GM20000 (cell line): ENCODE measurements at places on chromosomes 16 and 17.

- no peak for DNase-seq
These were observed 196.3 kb upstream of the CDH11 start for GRCh38 chr16:65318138-65318537.

DNA sequence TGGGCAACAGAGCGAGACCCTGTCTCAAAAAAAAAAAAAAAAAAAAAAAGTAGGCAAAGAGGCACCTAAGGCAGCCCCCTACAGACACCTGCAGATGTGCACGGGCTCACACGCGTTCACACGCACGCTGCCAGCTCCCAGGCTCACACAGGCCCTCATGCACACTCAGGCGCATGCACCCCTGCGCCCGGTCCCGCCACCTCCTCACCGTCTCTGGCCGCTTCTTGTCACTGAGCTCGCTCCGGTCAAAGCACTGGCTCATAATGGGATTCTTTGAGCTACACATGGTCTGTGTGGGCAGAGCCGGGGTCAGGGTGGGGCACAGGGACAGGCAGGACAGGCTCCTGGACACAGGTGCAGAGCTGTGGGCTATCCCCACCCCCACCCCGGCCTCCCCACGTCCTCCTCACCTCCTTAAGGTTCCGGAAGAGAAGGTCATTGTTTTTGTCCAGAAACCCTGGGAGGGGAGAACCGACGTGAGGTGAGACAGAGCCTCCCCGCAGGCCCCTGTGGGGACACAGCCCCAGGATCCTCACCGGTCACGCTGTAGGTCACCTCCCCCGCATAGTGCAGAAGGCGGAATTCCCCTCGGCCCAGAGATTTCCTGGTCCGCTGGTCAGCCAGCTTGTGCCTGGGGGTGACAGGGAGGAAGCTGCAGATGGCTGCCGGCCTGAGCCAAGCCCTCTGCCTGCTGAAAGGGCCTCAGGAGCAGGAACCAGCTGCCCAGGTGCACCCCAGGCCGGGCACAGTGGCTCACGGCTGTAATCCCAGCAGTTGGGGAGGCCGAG lies 17.9 kb downstream of the MYO1C start:
- peak; percentile 92 for DNase-seq

GRCh38 chr17:30232824-30233427 lies 2.6 kb downstream of the SLC6A4 start:
- DNase-seq, result no peak

DNA sequence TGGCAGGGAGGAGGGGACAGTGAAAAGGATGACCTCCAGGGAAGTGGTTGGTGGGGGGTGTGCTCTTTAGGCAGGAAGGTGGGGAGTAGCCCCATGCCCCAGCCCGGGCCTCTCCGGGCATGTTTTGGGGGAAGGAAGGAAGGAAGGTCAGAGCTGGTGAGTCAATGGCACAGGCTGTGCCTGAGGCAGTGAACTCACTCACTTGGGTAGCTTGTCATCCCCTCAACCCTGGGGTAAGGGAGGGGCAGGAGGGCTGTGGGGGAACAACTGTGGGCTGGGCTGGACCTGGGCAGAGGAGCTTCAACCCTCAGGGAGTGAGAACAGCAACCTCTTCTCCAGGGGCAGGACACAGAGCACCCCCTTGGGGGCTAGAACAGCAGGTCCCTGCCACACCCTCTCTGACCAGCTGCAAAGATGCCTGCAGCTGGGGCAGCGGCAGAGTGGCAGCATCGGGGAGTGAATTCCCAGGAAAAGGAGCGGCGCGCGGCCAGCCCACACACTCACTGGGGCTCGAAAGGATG lies 6.3 kb downstream of the CSF3 start:
- no peak for DNase-seq

DNA sequence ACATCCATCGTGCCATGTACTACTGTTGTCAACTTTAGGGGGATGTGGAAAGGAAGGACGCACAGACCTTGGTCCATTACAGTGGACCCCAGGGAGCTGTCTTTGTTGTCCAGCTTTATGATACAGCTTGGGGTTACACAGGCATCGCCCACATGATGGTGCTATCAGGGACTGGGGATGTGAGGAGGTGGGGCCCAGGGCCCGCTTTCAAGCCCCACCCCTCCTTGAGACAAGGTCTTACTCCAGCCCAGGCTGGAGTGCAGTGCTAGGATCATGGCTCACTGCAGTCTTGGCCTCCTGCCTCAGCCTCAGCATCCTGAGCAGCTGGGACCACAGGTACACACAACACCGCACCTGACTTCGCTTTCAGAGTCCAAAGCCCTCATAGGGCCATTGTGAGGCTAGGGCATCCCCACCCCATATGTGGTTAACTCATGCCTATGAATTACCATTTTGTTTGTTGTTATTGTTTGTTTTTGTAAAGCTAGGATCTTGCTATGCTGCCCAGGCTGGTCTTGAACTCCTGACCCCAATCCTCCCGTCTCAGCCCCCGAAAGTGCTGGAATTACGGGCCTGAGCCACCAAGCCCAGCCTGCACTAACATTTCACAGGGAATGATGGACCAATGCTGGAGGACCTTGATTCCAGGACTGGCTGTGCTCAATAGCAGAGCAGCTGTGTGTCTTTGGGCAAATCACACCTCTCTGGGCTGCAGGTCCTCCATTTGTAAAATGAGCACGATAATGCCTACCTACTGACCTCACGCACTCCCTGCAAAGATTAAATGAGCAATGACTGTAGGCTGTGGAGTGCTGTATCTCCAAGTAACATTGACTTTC lies 17.2 kb downstream of the ST3GAL2 start:
- no peak for DNase-seq

DNA sequence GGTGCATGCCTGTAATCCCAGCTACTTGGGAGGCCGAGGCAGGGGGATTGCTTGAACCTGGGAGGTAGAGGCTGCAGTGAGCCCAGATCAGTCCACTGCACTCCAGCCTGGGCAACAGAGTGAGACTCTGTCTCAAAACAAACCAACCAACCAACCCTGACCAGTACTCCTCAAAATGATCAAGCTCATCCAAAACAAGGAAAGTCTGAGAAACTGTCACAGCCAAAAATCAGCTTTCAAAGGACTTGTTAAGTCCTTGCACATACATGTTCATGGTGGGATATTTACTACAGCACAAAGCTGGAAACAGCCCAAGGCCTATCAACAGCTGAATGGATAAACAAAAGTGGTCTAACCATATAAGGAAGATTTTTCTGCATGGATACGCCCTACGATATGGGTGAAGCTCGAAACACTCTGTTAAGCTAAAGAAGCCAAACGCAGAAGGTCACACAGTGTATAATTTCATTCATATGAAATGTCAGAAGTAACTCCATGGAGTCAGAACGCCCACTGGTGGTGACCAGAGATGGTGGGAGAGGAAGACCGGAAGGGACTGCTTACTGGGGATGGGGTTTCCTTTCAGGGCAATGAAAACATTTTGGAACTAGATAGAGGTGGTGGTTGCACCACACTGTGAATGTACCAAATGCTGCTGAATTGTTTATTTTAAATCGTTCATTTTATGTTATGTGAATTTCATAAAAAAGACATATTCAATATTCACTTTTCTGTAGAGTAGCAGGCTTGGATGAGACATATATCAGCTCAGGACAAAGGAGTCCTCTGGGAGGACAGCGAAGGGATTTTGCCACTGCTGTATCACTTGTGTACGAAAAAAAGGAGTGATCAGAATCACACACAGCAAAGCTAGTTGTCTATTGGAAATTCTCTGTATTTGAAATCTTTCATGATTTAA lies 17.7 kb downstream of the CCL17 start:
- no peak for DNase-seq

GRCh38 chr17:33013596-33014375 lies 22.1 kb downstream of the SPACA3 start:
- DNase-seq, result no peak

GRCh38 chr16:21625026-21625425 lies 25.6 kb downstream of the METTL9 start:
- no peak for DNase-seq

- DNase-seq, result no peak
These were observed 65.2 kb upstream of the KIF2B start for GRCh38 chr17:53757559-53757958.

DNA sequence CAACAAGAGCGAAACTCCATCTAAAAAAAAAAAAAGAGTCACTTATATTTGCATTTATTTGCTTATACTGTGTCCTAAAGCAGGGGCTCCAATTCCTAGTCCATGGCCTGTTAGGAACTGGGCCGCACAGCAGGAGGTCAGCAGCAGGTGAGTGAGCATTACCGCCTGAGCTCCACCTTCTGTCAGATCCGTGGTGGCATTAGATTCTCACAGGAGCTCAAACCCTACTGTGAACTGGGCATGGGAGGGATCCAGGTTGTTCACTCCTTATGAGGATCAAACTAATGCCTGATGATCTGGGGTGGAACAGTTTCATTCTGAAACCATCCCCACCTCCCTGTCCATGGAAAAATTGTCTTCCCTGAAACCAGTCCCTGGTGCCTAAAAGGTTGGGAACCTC lies 24.9 kb downstream of the ITGB3 start:
- no peak for DNase-seq

DNA sequence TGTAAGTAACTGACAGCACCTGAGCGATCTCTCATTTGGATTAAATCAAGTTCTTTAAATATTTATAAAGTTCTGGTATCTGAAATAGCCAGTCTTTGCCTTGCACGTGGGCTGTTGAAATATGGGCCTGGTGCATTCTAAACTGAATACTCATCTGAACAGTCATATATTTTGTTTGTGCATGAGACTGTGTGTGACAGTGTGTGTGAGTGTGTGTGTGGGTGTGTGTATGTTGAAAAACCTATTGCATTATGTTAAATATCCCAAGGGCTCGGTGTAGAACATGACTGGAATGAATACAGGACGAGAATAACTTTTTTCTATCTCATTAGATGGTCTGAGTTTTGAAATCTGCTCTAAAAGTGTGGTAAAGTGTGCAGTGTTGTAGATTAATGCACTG lies 82.4 kb upstream of the TOX3 start:
- no peak for DNase-seq

DNA sequence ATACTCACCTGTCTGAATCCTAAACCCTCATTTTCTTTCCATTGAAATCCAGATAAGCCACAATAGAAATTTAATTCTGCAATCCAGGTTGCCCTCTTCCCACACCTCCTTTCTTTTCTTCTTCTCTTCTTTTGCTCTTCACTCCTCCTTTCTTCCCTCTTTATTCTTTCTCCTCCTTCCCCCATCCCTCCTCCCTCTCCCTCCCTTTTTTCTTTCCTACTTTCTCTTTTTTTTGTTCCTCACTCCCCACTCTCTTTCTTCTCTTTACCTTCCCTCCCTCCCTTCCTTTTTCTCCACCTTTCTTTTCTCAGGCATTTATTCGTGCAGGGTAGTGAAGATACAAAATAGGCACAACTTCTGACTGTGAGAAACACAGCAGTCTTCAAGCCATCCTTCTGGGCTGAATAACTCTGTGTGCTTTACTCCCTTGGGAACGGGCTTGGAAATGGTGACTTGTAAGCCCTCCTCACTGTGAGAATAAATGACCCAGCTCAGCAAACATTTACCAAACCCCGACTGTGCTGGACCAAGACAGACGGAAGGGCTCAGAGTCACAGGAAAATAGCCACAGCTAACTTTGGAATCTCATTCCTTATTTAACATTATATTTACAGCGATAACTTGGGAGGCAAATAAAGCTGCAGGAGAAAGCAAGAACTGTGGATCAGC lies 140.8 kb downstream of the HAPSTR1 start:
- DNase-seq, result no peak

GRCh38 chr16:86668136-86668910 lies 90.0 kb downstream of the FOXL1 start:
- DNase-seq, result no peak

GRCh38 chr16:54334208-54334607 lies 47.6 kb upstream of the IRX3 start:
- DNase-seq, result no peak

- DNase-seq, result no peak
These were observed 75.5 kb downstream of the STH start for GRCh38 chr17:46074540-46074939.

GRCh38 chr16:81483970-81484595 lies 39.5 kb downstream of the CMIP start:
- DNase-seq, result no peak

DNA sequence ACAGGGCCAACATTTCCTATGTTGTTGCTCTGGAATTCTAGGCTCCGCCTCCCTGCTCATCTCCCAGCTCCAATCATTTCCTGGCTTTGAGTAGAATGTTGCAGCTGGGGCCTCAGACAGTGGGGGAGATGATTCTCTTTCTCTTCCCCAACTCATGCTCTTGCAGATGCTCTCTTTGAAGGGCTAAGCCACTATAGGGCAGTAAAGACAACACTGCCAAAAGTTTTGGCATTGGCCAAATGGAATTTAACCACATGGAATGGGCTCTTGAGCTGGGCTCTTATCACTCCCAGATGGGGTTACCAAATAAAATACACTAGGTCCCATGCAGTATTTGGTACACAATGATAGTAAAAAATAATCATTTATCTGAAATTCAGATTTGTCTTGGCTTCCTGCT lies 19.6 kb upstream of the EFCAB13 start:
- no peak for DNase-seq

DNA sequence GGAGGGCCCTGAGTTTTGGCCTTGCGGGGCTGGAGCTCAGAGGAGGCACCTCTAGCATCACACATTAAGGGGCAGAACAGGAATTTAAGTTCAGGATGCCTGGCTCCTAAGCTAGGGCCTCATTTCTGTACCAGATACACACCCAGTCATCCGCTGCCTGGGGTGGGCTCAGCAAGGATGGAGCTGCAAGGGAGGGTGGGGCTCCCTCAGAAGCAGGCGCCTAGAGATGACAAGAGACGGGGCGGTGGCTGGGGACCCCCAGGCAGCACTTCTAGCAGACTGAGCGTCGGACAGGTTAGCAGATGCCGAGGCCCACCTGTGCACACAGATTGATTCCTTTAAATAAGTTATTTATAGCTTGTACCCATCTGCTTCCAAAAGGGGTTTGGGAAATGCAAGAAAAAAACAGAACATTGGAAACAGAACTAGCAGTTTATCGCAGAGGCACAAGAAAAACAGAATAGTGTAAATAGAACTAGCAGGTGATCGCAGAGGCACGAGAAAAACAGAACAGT lies 47.6 kb upstream of the CBFA2T3 start:
- no peak for DNase-seq
